ENCODE measurements at places on chromosomes 6 and 20.

DNA sequence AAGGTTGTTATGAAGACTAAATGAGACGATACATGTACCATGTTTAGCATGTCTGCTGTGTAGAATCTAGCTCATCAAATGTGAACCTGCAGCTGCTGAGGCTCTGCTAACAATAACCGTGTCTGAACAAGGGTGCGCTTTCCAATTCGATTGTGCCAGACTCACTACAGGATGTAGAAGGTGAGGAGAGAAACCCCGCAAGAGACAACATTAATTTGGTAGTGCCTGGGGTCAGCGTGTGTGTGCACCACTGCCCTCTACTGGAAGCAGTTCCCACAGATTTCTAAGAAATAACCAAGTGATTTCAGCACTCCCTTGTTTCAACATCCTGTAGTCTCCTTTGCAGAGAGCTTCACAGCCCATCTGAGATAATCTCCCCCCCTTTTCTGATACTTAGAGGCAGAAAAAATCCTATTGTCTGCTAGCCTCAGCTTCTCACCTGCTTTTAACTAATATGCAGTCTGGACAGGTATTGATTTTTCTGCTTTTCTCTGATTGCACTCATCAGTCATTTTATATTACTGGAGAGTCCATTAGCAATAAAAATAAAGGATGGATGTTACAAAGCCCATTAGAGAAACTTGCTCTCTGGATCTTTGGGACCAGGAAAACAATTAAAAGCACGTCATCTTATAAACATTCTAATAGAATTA, 96.7 kb upstream of the BACH2 start:
- peak; percentile 73 for DNase-seq

DNA sequence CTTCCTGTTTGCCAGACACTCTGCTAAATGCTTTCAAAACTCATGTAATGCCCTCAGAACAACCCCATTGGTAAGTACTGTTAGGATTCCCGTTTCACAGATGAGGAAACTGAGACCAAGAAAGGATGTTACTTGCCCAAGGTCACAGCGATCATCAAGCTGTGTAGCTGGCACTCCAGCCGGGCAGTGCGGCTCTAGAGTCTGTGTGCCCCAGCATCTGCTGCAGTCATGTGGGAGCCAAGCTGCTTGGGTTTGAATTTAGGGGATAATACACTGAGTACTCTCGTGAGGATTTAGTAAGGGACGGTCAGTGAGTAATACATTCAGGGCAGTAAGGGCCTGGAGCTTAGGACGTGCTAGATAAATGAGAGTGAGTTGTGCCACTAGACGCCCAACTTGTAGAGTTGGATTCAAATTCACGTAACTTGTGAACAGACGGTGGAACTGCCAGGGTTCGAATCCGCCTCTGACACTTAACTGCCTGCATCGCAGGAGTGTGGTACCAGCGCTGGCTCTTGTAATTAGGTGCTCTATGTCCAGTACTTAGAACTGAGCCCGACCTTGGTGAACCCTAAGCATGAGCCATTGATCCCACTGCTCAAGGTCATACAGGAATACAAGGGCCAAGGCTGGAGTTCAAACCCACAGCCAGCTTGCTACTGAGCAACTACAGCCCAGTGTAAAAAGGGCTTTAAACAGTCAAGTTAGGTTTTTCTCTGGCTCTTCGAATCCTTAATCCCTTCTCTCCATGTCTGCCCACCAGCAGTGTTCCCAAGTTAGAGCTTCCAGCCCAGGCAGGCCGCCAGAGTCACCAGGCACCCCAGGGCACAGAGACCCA, 70.2 kb downstream of the EYA2 start:
- no peak for DNase-seq

GRCh38 chr6:137218473-137218916, 690 bp downstream of the IFNGR1 start:
- DNase-seq, result peak; percentile 98

DNA sequence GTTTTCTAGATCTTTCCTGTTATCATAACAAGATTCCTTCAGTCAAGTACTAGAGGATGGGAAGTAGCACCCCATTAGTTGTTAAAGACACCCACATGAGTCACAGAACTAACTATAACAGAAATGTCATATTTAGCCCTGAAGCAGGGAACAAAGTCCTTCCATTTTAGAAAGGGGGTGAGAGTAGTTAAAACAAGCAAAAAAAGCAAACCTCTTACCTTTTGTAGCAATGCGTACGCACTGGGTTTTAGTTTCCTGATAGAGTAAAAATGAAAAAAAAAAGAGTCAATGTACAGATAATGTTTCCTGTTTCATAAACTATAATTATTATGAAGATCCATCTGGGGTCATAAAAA, 163.7 kb upstream of the THEMIS start:
- DNase-seq, result no peak

GRCh38 chr20:40390654-40391053, 298.4 kb downstream of the MAFB start:
- DNase-seq, result no peak

DNA sequence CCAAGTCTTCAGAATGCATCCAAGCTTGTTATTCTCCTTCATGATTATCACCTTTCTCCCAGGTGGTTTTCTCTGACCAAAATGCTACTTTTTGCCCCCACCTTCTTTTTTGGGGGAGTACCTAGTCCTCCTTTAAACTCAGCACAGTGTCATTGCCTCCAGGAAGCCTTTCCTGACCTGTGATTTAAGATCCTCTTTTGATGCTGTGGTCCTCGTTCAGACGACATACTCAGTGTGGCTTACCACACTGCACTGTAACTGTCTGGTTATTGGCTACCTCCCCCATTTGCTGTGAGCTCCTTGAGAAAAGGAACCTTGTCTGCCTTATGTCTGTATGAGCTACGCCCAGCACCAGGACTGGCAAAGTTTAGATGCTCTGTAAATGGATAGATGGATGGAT, 14.6 kb downstream of the SAYSD1 start:
- DNase-seq, result no peak

DNA sequence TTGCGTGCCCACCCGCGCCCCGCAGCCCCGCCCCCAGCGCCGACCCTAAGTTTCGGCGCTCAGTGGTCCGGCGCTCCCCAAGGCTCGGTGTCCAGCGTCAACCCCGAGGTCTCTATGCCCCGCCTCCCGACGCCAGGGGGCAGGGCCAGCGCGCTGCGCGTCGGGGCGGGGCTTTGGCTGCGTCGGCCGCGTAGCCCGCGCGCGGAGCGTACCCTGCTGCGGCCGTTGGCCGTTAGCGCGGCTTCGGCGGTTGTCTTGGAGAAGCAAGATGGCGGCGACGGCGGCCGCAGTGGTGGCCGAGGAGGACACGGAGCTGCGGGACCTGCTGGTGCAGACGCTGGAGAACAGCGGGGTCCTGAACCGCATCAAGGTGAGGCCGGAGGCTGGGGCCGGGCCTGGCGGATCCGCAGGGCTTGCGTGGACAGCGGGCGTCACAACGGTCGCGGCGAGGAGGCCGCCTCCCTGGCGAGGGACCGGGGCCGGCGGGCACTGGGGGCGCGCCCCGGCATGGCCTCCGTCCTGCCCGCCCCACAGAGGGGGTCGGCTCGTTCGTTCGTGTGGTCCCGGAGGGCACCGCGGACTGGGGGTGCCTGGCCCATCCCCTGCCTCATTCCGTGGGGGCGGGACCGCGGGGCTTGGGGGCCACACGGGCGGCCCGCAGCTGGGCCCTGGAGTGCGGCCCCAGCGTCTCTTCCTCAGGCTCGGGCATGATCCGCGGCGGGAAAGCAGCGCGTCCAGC, at the start of gene CEP43:
TSS of gene CEP43 (plus strand) at position 253 of the 739 bp plus-strand sequence. CDS start at position 269, 16 bp downstream.
- DNase-seq, result peak; percentile 96

- DNase-seq, result no peak
Measured at GRCh38 chr6:28280595-28281287, 631 bp upstream of the PGBD1 start.

DNA sequence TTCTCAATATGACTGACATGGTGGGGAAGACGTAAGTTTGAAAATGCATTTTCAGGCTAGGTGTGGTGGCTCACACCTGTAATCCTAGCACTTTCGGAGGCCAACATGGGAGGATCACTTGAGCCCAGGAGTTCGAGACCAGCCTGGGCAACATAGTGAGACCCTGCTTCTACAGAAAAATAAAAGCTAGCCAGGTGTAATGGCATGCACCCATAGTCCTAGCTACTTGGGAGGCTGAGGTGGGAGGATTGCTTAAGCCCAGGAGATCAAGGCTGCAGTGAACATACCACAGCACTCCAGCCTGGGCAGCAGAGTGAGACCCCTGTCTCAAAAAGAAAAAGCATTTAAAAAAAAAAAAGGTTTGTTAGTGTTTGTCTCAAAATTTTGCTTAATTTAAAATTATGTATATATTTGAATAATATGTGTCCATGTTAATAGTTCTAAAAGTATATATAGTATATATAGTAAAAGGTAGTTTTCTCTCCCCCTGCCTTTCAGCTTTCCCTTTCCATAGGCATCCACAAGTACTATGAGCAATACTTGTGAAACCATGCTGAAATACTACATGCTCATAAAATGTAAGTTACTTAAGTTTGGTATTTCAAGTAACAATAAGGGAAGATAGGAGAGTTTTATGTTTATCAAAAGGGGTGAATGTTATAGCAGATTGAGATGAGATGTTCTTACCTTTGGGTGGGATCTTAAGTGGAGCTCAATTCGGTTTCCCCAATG, 15.1 kb downstream of the PTPRA start:
- peak; percentile 42 for DNase-seq

DNA sequence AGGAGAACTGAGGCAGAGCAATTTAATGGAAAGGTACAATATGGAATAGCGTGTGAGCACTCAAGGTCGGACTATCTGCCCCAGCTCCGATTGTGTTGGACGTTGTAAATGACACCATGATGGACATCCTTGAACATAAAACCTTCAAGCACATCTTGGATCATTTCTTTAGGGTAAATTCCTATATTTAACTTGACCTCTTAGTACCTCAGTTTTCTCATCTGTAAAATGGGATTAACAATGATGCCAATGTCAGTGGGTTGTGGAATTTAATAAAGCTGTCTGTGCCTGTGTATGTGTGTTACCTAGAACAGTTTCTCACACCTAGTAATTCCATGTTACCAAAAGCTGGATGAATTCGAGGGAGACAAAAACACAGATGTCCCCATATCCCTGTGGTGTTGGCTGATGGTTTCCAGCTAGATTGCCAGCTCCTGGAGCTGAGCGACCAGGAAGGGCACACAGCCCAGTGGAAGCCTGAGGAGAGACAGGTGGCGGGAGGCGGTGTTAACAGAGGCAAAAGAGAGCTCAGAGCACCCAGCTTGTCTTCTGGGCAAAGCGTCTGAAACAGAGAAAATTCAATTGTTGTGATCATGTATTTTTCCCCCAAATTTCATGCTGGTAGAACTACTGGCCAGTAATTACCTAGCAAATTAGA, 32.6 kb downstream of the MDFI start:
- no peak for DNase-seq

DNA sequence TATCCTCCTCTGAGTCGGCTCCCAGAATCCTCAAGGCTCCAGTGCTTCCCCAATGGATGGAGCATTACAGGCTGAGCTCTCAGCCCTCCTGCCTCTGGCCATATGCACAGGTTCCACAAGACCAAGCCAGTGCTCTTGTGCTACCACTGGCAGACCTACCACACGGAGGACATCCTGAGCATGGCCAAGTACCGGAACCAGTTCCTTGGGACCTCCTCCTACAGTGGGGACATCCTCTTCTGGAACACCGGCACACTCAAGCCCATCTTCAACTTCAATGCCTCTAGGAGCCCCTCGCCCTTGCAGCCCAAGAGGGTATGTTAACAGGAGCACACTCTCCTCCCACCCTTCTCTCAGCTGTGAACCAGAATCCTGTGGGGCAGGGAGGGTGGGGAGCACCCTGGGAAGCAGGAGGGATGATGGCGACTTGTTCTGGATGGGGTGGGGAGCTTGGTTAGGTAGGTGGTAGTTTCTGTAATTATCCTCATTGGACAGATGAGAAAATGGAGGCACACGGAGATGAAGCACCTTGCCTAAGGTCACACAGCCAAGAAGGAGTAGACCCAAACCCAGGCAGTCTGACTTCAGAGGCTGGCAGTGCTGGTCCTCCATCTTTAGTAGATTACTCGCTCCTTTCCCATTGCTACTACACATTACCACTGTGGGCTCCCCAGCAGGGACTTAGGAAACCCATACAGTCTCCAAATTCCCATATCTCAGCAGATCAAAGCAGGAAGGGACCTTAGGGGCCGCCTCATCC, 58.6 kb downstream of the EFCAB8 start:
- DNase-seq, result no peak

DNA sequence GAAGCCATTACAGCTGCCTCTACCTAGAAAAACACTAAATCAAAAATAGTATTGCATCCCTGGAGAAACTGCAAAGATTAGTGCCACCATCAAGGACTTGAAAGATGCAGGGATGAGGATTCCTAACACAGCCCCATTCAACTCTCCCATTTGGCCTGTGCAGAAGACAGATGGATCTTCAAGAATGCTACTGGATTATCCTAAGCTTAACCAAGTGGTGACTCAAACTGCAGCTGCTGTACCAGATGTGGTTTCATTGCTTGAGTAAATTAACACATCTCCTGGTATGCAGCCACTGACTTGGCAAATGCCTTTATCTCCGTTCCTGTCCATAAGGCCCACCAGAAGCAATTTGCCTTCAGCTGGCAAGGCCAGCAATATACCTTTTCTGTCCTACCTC, 117.4 kb downstream of the TBC1D32 start:
- no peak for DNase-seq

- no peak for DNase-seq
Measured at GRCh38 chr6:5121956-5122355, 36.8 kb downstream of the PPP1R3G start.

- DNase-seq, result no peak
Measured at GRCh38 chr20:44357020-44357419, 1.5 kb downstream of the HNF4A start.

DNA sequence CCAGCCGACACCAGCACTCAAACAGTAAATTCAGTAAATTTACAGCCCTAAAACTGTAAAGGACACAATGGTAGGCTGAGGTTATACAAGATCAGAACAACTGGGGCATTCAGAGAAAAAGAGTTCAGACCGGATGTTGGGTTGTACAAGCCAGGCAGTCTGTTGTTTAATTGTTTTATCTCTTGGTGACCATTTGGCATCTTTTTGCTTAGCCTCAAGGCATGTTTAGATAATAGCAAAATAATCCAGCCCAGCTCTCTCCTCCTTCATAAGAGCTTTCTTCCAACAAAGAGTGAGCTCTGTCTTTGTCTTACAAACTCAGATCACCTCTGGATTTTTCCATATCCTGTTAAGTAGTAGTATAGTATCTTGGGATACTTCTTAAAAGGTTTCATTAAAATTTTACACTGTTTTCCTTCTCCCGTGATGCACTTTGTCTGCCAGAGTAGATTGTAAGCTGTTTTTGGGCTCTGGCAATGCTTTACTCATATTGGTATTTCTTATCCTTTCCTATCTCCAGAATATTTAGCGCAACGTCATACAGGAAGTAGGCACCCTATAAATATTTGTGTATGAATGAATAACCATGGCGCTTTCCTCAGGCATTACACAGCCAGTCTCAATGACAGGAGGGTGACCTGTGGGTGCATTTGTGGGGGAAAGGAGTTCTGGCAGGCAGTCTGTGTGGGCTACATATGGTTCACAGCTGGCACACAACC, 35.6 kb upstream of the TRAM2 start:
- no peak for DNase-seq

DNA sequence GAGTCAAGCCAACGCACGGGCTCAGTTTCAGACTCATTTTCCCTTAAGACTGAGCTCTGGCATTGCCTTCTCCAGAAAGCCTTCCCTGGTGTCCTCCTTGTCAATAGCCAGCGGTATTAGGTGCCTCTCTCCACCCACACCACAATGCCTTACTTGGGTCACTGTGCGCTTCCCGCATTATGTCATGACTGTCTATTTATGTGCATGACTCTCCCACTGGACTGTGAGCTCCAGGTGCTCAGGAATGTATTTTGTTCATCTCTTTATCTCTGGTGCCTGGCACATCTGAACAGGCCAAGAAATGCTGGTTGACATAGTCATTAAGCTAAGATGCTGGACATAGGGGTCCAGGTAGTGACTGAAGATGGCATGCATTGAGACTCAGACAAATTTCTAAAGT, 42.7 kb downstream of the DAAM2 start:
- DNase-seq, result no peak
